ENCODE measurements at places on chromosomes 16 and 17.
A peak's percentile ranks its signal among the peaks of the same experiment; 100 is the strongest.

GRCh38 chr16:10865991-10866966 lies 10.7 kb upstream of the CIITA start:
- DNase-seq: no peak

GRCh38 chr17:8726941-8727555 lies 17.6 kb downstream of the CCDC42 start:
- DNase-seq: no peak

- no peak for DNase-seq
Observed at GRCh38 chr16:586645-587590, 2.9 kb upstream of the RAB40C start.

GRCh38 chr17:39110435-39111136 lies 40.9 kb downstream of the PLXDC1 start:
- no peak for DNase-seq

DNA sequence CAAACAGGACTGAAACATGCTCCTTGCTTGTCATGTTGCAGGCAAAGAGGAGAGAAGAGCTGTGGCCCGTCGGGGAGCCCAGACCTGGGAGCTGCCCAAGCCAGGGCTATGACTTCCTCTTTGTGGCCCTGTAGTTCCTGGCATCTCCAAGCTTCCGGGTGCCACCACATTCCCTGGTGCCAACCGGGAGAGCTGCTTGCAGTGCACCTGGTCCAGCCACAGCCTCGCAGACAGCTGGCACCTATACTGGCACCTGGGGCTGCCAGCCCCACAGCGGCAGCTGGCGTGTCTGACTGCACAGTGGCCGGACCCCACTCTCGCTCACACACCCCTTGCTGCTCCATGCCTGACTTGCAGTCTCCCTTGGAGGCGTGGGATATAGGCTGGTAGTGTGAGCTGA lies 37.1 kb upstream of the FOXJ1 start:
- DNase-seq: no peak

DNA sequence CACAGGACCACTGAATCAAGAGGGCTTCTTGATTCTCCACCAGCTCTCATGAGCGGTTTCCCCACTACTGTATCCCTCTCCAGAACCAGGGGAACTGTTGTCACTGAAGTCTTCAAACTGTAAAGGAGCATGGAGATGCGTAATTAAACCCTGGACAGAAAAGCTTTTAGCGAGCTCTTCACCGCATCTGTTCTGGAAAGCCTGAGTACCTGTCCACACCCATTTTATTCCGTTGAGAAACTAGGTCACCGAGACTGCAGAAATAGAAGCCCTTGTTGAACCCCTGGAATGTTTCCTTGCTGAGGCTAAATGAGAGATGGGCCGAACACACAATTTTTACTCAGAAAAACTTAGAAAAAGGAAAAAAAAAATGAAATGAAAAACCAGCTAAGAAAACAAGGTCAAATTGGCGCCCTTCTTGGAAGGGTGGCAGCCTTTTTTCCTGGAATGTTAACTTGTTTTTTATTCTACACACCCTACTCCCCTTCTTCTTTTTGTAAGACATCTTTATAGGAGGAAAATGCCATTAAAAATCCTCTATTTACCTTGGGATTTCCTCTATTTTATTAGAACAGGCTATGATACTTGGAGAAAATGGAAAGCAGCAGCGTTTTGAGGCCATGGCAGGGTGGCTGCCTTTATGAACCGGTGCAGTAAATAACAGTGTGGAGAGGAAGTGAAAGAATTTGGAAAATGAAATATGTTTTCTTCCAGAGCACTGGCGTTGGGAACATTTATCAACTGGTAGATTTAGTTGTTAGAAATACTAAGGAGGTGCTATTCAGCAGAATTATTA lies 52.6 kb upstream of the CRISPLD2 start:
- no peak for DNase-seq

DNA sequence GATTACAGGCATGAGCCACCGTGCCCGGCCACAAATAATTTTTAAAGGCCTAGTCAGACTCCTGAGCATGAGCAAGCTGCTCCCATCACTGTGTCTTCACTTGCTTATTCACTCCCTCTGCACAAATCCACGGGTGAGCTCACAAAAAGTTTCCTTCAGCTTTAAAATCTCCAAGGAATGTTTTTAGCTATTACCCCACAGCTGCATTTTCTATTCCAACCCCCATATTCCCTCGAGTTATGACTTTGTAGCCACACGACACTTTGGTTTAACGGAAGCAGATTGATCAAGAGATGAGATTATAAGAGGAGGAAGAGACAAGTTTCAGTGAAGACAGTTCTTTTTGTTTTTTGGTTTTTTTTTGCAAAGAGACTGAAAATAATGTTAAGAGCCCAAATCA lies 49.1 kb upstream of the SLC25A19 start:
- DNase-seq: no peak

DNA sequence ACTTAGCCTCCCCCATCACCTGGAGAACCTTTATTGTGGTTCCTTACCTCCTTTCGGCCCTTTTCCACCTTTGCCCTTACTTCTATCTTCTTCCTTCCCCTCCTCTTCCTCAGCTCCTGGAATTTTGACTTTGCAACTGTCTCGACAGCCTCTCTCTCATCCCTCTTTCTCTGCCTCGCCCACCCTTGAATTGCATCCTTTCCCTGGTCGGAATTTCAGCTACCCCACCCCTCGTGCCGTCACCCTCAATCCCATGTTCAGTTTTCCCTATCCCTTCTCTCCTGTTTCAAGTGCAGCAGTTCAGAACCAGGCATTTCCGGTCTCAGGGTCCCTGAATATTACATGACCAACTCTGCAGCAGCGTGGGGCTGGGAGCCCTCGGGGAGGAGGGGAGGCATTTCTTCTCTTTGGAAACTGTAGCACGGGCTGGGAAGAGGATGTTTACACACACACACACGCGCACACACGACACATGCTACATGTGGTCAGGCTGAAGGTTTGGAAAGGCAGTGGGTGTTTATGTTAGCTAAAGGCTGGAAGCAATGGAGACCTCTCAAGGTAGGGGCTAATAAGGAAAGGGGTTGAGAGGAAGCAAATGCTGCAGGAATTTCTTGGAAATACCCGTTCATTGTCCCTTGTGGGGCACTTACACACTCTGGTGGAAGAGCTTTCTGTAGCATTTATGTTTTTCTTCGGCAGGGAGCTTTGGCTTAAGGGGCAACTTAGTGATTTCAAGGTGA lies 971 bp downstream of the MINK1 start:
- DNase-seq: peak; percentile 38

DNA sequence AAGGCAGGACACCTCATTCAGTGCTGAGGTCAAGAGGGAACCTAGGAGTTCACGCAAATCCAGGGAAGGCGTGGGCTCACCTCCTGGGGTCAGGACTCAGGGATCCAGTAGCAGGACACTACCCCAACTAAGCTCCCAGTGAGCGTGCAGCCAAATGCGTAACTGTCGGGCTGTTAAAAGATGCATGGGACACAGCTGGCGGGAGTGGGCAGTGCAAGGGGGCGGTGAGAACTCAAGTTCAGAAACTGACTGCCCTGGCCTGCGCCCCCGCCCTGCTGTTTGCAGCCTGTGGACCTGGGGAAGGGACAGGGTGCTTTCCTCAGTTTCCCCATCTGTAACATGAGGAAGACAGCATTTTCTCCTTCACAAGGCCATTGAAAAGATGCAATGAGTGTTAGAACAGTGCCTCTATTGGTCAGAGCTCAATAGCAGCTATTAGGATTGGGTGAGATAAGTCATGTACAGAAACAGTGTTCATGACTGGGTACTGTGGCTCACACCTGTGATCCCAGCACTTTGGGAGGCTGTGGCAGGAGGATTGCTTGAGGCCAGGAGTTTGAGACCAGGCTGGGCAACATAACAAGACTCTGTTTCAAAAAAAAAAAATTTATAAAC lies 20.2 kb downstream of the CDIPT start:
- no peak for DNase-seq

GRCh38 chr17:75808905-75809621 lies 24.5 kb downstream of the UNK start:
- DNase-seq: no peak

- no peak for DNase-seq
Observed at GRCh38 chr17:50891577-50891989, 25.4 kb upstream of the TOB1 start.

GRCh38 chr16:4339909-4340308 lies 11.2 kb downstream of the PAM16 start:
- peak; percentile 13 for DNase-seq

DNA sequence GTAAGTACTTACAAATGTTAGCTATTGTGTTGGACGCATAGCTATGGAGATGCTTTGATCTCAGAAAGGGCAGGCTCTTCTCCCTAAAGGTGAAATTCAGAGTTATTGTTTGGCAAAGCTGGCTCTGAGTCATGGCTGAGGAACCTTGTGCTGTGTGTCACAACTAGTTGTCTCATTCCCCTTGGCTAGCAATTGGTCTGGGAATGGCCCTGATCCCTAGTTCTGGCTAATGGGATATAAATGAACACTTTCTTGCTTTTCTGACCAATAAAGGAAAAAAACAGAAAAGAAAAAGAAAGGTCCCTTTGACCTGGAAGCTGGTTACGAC lies 210.6 kb downstream of the MAP2K4 start:
- no peak for DNase-seq

GRCh38 chr16:72025404-72026114 lies 17.0 kb downstream of the DHODH start:
- no peak for DNase-seq

- DNase-seq: no peak
Observed at GRCh38 chr16:21614896-21615295, 15.5 kb downstream of the METTL9 start.

GRCh38 chr17:79971651-79972050 lies 64.0 kb downstream of the TBC1D16 start:
- DNase-seq: no peak

- DNase-seq: no peak
Observed at GRCh38 chr17:81350320-81350890, 44.9 kb upstream of the BAHCC1 start.

DNA sequence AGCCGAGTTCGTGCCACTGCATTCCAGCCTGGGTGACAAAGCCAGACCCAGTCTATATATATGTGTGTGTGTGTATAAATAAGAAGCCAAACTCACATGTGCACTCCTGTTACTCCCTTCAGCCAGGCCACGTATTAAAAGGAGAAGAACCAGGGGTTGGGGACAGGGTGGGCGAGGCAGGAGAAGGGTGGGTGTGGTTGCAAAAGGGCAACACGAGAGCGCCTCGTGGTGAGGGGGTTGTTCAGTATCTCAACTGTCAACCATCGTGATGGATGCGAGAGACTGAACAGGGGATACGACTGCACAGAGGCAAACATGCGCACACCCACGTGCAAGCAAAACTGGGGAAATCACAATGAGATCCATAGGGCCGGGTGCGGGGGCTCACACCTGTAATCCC lies 54.9 kb downstream of the ABCC6 start:
- DNase-seq: no peak

DNA sequence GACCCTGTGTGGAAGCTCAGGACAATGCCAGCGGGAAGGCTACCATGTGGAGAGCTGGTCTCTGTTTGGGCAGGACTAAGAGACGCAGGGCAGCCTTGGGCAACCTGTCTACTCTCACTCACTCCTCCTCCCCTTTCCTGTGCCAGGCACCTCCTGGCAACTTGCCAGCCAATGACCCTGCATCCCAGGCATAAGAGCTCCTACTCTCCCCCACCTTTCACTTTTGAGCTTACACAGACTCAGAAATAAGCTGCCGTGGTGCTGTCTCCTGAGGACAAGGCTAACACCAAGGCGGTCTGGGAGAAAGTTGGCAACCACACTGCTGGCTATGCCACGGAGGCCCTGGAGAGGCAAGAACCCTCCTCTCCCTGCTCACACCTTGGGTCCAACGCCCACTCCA lies 2.6 kb downstream of the HBM start:
- no peak for DNase-seq

- DNase-seq: no peak
Observed at GRCh38 chr16:69626256-69626655, 60.5 kb downstream of the NFAT5 start.

GRCh38 chr17:7130621-7131422 lies 16.2 kb upstream of the ASGR2 start:
- DNase-seq: no peak

DNA sequence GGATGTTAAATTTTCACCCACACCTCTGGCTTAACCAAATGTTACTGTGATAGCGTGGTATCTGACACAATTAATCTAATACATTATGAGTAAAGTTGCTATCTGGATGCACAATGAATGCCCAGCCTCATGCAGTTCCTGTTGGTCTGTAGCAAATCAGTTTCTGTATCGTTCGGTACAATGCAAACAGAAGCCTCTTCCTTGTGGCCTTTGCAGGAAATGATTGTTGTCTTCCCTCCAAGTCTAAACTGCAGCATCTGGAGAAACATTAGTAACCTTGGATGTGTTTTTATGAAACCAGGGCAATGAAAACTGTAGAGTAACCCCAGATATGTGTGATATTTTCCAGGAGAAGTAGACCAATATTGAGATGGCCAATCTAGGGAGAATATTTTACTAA lies 46.8 kb downstream of the CYB561 start:
- DNase-seq: peak; percentile 77

DNA sequence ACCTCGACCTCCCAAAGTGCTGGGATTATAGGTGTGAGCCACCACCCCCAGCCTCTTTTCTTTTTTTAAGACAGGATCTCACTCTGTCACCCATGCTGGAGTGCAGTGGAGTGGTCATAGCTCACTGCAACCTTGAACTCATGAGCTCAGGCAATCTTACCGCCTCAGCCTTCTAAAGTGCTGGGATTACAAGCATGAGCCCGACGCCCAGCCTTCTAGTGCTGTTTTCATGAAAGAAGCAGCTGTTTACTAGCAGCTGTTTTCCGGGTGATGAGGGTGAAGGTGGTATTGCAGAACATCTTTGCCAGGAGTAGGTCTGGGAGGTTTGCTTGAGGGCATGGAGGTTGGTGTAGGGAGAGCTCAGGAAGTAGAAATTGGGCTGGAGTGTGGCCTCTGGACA lies 2.0 kb downstream of the ADCY7 start:
- no peak for DNase-seq

GRCh38 chr17:75004371-75004770 lies 8.1 kb upstream of the MRPL58 start:
- no peak for DNase-seq

GRCh38 chr17:7060165-7060891 lies 16.4 kb upstream of the SLC16A11 start:
- no peak for DNase-seq

GRCh38 chr17:9549215-9549614 lies 26.4 kb downstream of the STX8 start:
- no peak for DNase-seq

GRCh38 chr16:90077757-90078578 lies 837 bp upstream of the PRDM7 start:
- DNase-seq: peak; percentile 30

DNA sequence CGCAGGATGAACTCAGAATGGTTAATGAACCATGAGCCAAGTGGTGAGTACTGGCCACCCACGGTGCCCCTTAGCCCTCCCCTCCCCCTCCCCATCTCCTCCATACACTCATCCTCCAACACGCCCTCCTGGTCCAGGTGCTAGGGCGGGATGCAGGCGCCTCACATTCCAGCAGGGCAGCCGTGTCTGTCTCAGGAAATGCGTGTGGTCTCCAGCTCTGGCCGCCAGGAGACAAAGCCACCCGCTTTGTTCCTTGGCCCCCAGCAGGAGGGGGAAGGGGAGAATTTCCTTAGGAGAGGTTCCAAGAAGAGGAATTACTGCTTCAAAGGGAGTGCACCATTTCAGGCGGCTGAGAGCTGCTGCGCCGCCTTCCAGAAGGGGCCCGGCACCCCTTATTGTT lies 29.7 kb upstream of the RMI2 start:
- no peak for DNase-seq
